Eye (tissue), 1 donor: ENCODE measurements at places on chromosomes 6 and 20.

GRCh38 chr6:37882292-37882691 lies 62.8 kb downstream of the ZFAND3 start:
- DNase-seq: no peak

DNA sequence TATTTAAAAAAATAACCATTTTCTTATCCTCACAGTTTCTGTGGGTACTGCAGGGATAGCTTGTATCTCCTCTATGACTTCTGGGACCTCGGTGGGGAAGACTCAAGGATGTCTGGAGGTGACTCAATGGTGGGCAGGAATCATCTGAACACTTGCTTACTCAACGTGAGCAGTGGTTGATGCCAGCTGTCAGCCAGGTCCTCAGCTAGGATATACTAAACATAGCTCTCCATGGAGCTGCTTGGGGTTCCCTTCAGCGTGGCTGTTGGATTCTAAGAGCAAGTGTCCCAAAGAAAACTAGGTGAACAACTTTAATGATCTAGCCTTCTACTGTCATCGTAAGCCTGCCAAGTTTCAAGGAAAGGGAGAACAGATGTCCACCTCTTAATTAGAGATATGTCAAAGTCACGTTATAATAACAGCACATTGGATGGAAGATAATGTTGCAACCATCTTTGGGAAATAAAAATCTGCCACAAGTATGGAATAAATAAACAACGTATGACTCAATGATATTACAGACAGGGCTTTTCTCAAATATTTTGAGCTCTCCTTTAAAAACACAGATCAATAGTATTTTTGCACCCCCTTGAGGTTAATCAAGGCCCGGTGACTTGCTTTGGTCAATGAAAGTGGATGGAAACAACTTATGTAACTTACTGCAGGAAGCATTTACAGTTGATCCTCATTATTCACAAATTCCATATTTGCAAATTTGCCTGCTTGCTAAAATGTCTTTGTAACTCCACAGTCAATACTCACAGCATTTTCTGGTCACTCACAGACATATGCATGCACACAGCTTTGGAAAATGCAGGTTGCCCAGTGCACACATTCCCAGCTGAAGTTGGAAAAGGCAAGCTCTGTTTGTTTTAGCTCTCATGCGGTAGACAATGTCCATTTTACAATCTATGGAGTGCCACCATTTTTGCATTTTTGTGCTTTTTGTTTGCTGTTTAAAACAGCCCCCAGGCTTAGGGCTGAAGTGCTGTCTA lies 6.6 kb upstream of the HEBP2 start:
- DNase-seq: no peak

DNA sequence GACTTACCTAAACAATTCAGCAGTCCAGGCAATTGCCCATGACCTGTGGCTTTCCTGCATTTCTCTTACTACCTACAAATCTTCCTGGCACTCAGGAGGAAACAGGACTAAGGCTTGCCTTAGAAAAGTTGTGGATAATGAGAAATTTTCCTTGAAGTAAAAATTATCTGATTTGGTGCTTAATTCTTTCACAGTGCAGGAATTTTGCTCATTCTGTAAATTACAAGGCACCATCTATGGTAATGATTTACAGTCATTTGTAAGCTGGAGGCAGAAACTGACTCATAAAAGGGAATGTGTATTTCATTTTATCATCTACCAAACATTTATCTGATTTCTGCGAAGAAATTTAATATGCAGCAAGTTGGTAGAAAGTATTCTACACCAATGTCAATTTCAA lies 211.5 kb upstream of the FKBP1C start:
- no peak for DNase-seq

GRCh38 chr6:100161782-100162365 lies 167.9 kb upstream of the MCHR2 start:
- no peak for DNase-seq

GRCh38 chr6:129793447-129793846 lies 67.7 kb downstream of the TMEM244 start:
- no peak for DNase-seq

GRCh38 chr6:149995971-149996370 lies 29.4 kb downstream of the RAET1L start:
- DNase-seq: no peak

DNA sequence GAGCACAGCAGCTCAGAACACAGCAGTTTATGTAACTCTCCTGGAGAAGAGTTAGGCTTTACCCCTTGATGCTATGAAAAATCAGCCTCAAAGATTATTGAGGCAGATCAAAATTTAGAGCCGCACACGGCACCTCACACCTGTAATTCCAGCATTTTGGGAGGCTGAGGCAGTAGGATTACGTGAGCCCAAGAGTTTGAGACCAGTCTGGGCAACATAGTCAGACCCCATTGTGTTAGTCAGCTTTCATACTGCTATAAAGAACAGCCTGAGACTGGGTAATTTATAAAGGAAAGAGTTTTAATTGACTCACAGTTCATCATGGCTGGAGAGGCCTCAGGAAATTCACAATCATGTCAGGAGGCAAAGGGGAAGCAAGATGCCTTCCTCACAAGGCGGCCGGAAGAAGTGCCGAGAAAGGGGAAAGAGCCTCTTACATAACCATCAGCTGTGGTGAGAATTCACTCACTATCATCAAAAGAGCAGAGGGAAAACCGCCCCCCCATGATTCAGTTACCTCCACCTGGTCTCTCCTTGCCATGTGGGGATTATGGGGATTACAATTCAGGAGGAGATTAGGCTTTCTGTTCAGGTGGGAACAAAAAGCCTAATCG lies 87.7 kb downstream of the SGK1 start:
- DNase-seq: no peak

- no peak for DNase-seq
Observed at GRCh38 chr6:128918886-128919285, 35.9 kb downstream of the LAMA2 start.

DNA sequence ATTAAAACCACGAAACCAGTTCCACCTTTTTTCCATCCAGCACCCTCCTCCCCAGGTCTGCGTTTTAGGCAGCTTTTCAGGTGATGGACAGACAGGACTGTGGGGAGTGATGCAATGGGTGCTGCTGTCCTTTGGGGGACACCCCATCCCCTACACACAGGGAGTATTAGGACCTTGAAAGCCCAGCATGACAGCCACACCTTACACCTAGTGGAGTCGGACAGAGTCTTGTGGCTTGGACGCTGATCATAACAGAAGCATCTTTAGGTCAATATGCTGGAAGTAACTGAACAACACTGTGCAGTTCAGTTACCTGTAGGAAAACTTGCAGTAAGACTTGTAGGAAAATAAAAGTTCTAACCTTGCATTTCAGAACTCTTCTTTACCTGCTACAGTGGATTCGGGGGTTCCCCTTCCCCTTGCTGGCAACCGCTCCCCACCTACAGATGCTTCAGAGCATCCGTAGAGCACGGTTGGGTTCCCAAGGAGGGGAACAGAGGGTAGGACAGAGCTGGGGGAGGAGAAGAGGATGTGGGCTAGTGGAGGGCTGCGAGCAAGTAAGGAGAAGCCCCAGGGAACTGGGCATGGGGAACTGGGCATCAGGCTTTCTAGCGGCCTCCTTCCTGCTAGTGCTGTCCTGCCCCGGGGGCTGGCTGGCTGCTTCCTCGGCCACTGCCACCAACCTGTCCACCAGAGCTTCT lies 31.7 kb downstream of the PLEKHG1 start:
- no peak for DNase-seq

DNA sequence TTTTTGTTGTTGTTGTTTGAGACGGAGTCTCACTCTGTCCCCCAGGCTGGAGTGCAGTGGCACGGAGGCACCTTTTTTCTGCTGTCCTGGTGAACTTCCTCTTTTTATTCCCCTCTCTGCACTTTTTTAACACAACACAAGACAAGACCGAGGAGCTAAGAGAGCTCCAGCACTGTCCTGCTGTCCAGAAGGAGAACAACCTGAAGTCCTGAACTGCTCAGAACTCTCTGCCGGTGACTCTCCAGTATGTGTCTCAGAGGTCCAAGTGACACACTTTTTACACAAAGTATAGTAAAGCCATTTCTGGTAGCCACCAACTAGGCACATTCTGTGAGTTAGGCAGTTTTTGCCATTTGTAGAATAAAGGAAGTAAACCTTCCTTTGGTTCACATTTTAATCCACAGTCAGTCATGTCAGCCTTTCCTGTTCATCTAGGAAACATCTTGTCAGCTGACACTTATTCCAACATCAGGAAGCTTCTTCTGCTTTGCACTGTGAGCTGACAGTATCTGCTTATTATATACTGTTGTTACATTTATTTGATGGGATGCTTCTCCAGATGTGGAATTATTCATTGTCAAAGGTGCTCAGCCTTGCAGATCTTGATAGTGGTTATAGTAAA lies 28.1 kb upstream of the TXNDC5 start:
- DNase-seq: no peak

DNA sequence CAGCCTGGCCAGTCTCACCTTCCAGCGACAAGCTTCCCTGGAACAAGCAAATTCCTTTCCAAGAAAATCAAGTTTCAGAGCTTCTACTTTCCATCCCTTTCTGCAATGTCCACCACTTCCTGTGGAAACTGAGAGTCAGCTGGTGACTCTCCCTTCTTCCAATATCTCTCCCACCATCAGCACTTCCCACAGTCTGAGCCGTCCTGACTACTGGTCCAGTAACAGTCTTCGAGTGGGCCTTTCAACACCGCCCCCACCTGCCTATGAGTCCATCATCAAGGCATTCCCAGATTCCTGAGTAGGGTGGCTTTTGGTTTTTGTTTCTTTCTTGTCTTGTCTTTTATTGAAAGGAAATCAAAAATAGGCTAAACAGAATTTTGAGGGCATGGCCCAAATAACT lies 24.3 kb downstream of the MYCT1 start:
- no peak for DNase-seq

GRCh38 chr20:63322933-63323273 lies 29.9 kb downstream of the COL20A1 start:
- DNase-seq: no peak

DNA sequence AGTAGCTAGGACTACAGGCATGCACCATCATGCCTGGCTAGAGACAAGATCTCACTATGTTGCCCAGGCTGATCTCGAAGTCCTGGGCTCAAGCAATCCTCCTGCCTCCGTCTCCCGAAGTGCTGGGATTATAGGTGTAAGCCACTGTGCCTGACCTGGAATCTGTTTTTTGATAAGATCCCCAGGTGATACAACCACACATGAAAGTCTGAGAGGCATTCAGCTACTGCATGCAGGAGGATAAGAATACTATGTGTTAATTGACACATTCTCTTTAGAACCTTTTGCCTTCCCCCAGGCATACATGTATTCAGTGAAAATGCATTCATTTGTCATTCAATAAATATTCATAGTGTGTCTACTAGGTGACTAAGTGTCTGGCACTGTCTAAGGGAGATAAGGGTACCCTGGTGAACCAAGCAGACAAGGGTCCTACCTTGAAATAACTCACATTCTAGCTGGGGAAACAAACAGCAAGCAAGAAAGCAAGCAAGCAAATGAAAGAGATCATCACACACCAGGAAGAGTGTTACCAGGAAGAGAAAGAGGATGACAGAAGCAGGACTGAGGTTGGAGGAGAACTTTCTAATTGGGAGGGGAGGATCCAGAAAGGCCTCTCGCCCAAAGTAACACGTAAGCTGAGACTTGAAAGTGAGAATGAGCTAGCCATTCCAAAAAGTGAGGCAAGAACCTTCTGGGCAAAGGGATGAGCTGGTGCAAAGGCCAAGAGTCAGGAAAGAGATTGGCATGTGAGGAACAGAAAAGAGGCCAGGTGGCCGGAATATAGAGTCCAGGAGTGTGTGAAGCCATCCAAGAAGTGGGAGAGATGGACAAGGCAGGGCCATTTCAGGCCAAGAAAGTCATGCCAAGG lies 6.5 kb downstream of the GFOD1 start:
- no peak for DNase-seq

- DNase-seq: peak; percentile 93
Observed at GRCh38 chr6:97669191-97670031, 386.4 kb upstream of the MMS22L start.

GRCh38 chr6:159212525-159213280 lies 43.5 kb downstream of the FNDC1 start:
- no peak for DNase-seq

- DNase-seq: peak; percentile 68
Observed at GRCh38 chr6:1701668-1702353, 92.1 kb downstream of the FOXC1 start.

DNA sequence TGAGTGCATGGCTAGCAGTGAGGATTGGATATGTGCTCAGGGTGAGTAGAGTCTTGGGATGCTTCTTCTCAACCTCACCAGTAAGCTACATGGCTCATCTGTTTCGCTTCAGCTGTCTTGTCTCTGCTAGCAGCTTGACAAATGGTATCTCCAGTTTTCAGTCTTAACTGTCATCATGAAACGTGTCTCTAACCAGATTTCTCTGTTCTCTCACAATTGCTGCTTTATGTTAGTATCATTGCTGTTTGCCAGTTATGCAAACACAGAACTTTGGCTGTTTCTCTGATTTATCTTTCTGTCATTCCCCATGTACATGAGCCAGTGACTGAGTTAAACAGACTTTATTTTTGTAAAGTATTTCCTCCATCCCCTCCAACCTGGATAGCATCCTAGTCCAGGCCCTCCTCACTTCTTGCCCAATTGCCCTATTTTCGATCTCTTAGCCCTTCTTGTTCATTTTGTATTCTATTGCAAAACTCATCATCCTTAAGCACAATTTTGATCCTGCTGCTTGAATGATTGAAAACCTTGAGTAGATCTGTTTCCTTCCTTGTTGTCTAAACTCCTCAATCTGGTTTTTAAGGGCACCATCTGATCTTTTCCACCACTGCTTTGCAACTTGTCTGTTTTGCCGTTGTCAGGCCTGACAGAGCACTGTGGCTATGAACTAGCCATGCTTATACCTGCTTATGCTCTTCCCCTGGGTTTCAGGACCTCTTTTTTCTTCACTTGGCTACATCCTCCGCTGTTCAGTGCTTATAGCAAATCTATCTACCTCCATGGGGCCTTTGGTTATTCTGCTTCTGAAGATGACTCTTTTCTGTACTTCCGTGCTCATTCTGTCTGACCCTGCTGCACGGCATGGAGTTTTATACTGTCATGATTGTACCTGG lies 37.7 kb upstream of the ADIG start:
- DNase-seq: no peak

- no peak for DNase-seq
Observed at GRCh38 chr20:58342104-58342945, 32.8 kb downstream of the RAB22A start.

GRCh38 chr20:24634855-24635254 lies 165.4 kb downstream of the SYNDIG1 start:
- peak; percentile 47 for DNase-seq

GRCh38 chr6:2110504-2110903 lies 134.9 kb downstream of the GMDS start:
- no peak for DNase-seq
